ENCODE measurements at places on chromosomes 2 and 18.

GRCh38 chr2:84427235-84428138, 31.6 kb downstream of the SUCLG1 start:
- DNase-seq: no peak

DNA sequence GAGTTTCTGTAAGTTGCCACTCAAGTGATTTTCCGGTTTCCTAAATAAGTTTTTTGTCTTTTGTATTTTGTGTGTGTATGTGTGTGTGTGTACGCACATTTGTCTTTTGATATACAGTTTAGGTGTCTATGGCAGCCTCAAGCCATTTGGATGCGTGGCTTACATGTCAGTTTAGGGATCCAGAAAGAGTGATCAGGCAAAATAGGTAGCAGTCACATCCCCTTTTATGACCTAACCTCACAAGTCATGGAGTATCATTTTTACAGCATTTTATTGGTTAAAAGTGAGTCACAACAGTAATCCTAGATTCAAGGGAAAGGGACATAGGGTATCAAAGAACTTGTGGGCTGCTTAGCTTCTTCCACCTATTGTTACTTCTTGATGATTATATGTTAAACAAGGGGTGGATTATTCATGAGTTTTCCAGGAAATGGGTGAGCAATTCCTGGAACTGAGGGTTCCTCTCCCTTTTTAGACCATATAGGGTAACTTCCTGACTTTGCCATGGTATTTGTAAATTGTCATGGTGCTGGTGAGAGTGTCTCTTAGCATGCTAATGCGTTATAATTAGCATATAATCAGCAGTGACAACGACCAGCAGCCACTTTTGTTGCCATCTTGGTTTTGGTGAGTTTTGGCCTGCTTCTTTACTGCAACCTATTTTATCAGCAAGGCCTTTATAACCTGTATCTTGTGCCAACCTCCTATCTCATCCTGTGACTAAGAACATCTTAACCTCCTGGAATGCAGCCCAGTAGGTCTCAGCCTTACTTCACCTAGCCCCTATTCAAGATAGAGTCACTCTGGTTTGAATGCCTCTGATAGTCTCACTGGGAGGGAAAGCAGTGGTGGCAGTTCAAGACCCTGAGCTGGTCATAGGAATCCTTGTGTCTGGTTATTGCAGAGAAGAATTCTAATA, 8.6 kb upstream of the SOCS6 start:
- DNase-seq: no peak

- DNase-seq: no peak
These were observed 86.2 kb downstream of the MIB1 start for GRCh38 chr18:21826641-21827302.

DNA sequence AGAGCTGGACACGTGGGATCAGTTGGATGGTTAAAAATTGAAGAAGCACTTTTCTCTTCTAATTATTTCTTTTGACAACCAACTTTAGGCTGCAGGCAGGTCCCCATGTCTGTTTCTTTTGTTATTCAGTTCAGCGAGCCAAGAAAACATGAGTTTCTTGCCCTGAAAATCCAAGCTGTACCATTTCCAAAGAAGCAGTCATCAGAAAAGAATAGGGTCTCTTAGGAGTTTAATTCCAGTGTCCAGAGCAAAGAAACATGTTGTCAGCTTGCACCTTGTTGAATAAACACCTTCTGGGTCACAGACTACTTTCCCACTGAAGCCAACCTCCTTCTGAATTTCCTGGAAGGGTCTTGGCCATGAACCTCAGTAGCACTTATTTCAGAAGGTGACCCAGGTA, 170.5 kb upstream of the COPS8 start:
- no peak for DNase-seq

GRCh38 chr2:165469417-165469816, at the start of gene CSRNP3:
TSS of gene CSRNP3 (plus strand) at chr2:165469698. CDS start at chr2:165595066, 125,368 bp downstream.
- no peak for DNase-seq

DNA sequence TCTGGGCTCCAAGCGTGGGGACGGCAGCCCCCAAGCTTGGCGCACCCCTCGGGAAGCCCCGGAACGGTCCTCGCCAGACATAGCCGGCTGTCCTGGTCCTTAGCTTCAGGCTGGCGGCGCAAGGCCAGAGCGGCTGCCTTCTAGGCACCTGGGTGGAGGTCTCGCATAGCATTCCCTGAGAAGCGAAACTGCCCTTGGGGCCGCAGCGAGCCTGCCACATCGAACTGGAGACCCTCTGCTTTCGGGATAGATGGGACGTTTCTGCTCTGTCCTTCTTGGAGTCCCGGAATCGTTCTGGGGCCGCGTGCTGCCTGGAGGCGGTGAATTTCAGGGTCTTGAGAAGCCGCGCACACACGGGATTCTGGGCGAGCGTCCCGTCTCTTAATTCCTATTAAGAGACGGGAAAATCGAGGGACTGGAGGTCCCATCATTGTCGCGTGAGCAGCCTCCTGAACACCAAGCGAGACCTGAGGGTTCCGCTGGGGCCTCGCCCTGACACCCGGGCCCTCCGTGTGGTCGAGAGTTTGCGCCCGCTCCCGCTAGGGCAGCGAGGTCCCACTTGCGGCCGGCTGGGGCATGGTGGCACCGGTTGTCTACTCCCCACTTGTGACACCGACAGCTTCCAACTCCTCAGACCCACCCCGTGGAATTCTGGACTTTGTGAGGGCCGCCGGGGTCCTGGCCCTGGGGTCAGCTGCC, 9.7 kb upstream of the EN1 start:
- DNase-seq: no peak

GRCh38 chr18:23053776-23054457, 81.4 kb upstream of the CABLES1 start:
- no peak for DNase-seq

DNA sequence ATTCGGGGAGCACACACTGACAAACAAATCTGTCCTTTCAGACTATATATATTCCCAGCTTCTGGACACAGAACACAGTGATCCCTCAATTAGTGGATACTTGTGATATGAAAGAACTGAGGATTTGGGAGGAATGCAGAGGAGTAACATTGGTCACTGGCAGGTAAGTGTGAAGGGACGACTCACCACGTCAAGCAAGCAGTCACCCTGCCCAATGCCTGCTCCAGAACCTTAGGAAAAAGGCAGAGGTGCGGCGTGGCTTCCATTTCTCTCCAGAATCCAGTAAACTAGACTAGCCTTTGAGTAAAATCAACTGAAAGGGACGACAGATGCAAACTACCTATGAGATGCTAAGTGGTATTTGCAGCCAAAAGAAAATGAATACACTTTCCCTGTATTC, 1.1 kb downstream of the CCDC93 start:
- peak; percentile 10 for DNase-seq

DNA sequence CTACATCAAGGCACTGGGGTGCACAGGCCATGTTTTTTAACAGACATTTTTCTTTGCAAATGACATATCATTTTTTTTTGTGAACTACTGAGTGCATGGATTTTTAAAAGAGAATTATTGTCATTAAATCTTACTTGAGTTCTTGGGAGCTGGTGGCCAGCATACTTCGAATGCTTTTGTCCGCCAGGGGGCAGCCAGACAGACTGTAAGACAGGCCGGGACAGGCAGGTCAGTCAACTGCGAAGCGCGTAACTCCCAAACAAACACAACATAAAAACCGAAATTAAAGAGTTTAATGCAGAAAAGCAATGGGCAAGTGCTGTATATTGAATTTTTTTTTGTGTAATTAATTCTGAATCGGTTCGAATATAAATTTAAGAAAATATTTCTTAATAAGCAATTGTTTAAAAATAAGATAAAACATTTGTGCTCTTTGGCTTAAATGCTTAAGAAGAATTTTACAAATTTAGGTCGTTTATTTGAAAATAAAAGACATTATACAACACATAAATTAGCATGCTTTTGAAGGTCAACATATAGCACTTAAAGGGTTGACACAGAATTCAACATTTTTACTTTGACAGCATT, 142.2 kb upstream of the PXDN start:
- DNase-seq: peak; percentile 73

DNA sequence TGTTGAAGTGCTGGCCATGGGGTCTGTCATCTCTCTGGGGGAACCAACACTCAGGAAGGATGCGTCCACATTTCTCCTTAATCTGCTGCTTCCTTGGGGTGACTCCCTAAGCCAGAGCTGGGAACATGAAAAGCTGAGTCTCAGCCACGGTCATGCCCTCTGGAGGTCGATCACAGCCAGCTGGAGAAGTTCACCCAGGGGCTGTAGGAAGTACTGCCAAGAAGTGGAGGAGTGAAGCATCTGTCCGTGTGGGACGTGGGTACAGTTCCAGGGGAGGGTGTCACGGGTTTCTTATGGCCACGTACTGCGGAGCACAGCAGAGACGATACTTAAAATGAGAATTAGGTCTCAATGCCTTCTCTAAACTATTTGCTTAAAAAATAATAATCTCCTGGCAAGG, 42.4 kb upstream of the IGFBP2 start:
- no peak for DNase-seq

DNA sequence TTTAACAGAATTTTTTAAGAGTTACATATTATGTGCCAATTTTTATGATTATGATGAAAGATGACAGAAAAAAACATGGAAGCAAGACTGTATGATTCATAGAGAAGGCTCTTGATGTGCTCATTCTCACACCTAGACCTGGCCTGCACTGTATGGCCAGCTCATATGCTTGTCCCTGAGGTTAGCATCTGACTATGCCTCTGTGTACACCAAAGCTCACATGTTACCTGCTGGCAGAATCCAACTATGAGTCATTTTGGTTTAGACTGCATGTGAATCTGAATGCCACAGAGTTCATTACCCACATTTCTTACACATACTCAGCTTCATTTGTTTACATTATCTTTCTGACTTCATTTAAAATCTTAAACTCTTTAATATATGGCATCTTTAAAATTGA, 139.0 kb downstream of the DSC3 start:
- no peak for DNase-seq

DNA sequence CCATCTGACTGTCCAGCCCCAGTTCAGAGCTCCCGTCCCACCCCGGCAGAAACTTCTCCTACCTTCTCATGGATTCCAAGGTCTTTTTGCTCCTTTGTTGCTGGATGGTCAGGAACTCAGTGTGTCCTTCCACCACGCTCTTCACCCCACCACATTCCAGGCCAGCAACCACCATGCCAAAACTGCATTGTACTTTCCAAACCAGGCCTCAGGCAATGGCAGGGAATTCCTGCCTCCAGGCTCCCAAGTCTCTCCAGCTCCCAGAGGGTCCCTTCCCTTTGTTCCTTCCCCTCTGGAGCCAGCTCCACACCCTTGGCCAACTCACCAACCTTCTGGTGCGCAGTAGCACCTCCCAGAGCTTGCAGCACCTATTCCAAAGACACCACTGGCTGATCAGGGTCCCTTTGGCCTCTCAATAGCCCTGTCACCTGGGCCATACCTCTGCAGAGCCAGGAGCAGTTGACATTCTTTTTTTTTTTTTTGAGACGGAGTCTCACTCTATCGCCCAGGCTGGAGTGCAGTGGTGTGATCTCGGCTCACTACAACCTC, 8.1 kb downstream of the CHMP1B start:
- no peak for DNase-seq

DNA sequence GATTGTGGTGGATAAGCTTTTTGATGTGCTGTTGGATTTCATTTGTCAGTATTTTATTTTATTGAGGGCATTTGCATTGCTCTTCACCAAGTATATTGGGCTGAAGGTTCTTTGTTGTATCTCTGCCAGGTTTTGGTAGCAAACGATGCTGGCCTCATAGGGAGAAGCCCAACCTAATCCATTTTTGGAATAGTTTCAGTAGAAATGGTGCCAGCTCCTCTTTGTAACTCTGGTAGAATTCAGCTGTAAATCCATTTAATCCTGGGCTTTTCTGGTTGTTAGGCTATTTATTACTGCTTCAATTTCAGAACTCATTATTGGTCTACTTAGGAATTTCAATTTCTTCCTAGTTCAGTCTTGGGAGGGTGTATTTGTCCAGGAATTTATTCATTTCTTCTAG, 309.8 kb upstream of the SETBP1 start:
- DNase-seq: no peak

Data from activated CD4-positive, alpha-beta T cell treated with anti-CD3 and anti-CD28 coated beads for 36 hours (primary cell).